Neural progenitor cell (in vitro differentiated cells): ENCODE measurements at places on chromosomes 1 and 21.
A peak's percentile ranks its signal among the peaks of the same experiment; 100 is the strongest.

DNA sequence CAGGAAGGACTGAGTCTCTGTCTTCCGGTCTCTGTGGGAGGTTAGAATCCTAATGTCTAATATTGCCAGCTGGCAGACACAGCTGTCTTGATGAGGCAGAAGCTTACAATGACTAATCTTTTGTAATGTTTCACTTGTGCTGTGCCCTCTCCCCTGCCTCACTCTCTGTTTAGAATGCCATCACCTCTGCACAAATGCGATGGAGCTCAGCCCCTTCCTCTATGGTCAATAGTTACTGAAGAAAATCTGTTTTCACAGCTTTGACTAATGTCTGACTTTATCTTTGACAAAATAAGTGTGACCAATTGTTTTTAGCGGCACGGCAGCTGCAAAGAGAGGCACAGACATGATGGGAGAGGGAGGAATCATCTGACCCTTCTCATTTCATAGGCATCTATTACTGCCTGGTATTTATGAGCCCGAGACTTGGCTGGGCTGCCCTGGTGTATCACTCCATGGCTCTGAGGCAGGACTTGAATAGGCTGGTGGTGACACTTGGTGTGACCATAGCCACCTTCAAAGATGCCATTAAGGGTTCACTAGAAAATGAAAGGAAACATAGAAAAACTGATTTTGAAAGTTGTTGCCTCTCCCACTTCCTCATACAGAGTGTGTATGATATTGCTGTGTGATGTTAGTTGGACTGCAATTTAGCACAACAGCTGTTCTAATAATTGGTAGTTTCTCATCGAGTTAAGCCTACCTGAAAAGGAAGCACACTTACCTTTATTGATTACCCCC lies 163.2 kb upstream of the NBPF11 start:
- DNase-seq: no peak

GRCh38 chr1:79040424-79041082 lies 34.0 kb upstream of the ADGRL4 start:
- no peak for DNase-seq

GRCh38 chr21:45259206-45259840 lies 28.4 kb downstream of the POFUT2 start:
- no peak for DNase-seq

- DNase-seq: no peak
Measured at GRCh38 chr1:71435951-71436350, 355.1 kb upstream of the ZRANB2 start.

DNA sequence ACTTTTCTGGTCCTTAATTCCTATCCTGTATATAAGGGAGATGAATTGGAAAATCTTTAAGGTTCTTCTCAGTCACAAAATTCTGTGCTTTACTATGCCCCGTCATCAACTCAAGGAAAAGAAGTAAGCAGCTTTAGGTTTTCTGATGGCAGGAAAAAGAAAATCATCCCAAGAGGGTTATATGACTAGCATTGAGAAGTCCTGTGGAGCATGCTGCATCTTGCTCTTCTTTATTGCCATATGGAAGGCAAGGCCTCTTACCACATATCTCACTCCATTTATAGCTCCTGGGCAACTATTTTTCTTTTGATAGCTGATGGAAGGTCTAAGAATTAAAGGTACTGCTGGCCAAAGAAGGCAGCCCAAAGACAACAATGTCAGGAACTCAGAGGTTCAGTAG lies 552.5 kb downstream of the DPYD start:
- DNase-seq: no peak

DNA sequence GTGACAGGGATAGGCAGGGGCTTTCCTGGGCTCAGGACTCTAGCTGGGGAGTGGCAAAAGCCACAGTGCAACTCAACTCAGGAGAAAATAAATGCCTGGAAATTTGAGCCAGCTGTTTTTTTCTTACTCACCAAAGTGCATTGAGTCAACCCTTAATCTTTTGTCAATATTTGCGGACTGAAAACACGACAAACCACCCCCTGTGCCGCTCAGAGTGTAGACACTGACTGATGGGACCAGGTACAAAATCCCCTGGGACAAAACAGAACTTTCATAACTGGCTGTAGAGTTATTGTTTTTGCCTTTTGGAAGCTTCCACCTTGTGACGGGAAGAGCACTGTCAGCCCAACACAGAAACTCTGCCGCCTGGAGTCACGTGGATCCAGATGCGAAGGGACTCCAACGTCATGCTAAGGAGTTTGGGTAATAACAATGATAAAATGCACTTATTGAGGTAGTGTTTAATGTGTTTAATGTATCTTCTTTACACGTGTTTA lies 164.6 kb downstream of the PLPP3 start:
- no peak for DNase-seq

GRCh38 chr1:222843469-222844410 lies 28.9 kb downstream of the DISP1 start:
- DNase-seq: peak; percentile 6

- DNase-seq: peak; percentile 37
Measured at GRCh38 chr21:38269576-38269936, 12.8 kb downstream of the KCNJ15 start.

DNA sequence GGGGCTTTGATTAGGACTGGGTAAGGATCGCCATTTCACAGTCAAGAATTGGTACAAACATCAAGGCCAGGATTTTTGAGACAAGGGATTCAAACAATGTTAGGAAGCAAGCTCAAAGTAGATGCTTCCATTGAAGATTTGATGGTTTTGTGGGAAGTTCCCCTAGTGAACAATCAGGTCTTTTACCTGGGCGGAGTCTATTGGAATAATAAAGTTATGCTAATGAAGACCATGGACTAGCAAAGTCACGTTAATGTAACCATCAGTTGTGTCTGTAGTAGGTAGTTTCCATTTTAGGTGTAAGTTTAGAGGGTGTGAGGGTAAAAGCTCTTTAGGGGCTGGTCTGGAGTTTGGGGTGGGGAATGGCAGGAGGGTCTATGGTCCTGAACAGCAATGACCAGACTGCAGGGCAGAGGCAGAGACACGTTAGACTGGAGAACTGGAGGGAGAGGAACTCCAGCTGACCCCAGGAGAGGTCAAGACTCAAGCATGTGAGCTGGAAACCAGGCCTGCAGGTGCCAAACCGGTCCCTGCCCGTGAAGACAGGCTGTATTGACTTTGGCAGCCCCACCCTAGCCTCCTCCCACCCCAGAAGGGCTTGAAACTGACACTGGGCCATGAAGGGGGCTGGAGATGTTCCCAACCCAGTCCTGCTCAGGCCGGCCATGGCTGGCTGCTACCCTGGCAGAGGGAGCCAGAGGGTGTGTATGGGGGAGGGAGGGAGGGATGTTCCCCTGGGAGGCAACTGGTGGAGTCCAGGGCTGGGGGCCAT lies 36.0 kb upstream of the GPR37L1 start:
- DNase-seq: no peak

DNA sequence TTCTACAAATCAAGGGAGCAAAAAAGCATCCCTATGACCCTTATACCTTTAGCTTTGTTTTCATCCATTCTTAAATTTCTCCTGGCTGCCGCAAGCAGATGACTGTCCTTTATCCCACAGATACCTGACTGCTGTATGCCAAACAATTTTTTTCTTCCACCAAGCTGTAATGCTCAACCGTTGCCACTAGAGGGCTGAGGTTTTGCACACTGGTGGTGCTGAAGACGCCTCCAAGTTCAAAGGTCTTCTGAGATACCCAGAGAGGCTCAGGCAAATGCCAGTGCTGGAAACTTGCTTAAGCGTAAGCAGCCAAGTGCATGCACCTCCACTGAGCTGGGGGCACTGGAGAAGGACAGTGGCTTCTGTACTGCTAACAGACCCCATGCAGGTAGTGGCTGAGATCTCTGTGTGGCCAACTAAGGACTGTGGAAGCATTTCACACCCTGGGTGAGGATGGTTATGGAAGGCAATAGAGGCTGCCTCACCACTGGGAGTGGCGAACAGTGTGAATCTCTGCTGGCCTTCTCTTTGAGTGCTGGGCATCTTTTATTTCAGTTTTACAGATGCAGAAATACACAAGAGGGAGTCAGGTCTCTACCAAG lies 28.5 kb downstream of the CNIH3 start:
- peak; percentile 52 for DNase-seq

GRCh38 chr1:61171974-61172373 lies 89.6 kb downstream of the NFIA start:
- DNase-seq: no peak

DNA sequence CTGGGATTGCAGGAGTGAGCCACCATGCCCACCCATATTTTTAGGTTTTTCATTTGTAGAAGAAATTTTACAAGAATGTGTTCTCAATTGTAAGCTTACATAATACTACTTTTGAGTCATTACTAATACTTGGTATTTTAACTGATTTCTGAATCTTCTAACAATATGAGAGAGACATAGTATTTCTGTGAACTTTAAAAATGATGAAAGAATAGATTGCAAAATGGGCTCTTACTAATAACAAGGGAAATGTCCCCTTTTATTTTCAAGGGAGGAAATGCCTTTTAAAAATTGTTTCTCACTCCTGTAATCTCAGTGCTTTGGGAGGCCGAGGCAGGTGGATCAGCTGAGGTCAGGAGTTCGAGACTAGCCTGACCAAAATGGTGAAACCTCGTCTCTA lies 5.9 kb downstream of the AGO3 start:
- no peak for DNase-seq

GRCh38 chr1:66261364-66261763 lies 272.6 kb upstream of the SGIP1 start:
- no peak for DNase-seq

DNA sequence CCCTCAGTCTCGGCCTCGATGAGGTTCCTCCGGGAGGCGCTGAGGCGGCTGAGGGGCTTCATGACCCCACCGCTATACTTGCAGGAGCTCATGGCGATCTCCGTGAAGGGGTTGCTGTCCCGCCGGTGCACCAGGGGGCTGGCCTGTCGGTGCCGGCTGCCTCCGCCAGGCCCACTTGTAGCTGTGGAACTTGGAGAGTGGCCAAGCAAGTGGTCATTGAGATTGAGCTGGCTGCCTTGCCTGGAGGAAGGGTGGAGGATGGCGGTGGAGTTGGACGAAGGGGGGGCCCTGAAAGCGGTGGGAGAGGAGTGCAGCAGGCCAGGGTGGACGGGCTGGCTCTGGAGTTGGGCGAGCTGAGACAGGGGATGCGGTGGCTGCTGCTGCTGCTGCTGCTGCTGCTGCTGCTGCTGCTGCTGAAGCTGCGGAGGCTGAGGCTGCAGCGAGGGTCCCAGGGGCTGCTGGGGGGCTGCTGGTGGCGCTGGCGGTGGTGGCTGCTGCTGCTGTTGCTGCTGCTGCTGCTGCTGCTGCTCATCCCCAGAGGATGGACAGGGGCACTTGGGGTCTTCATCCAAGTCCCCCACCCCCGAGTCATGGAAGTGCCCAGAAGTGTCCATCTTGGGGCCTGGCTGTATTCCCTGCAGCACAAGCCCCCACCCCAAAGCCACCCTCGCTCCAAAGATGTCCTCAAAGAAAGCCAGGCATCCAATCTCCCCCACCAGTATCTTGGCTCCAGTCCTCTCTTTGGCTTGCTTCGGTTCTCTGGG lies 548 bp downstream of the KCNN3 start:
- peak; percentile 41 for DNase-seq

DNA sequence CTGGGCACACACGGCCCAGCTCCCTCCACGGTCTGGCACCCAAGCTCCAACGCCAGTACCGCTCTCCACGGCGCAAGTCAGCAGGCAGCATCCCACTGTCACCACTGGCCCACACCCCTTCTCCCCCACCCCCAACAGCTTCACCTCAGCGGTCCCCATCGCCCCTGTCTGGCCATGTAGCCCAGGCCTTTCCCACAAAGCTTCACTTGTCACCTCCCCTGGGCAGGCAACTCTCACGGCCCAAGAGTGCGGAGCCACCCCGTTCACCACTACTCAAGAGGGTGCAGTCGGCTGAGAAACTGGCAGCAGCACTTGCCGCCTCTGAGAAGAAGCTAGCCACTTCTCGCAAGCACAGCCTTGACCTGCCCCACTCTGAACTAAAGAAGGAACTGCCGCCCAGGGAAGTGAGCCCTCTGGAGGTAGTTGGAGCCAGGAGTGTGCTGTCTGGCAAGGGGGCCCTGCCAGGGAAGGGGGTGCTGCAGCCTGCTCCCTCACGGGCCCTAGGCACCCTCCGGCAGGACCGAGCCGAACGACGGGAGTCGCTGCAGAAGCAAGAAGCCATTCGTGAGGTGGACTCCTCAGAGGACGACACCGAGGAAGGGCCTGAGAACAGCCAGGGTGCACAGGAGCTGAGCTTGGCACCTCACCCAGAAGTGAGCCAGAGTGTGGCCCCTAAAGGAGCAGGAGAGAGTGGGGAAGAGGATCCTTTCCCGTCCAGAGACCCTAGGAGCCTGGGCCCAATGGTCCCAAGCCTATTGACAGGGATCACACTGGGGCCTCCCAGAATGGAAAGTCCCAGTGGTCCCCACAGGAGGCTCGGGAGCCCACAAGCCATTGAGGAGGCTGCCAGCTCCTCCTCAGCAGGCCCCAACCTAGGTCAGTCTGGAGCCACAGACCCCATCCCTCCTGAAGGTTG lies 97.6 kb downstream of the PIK3R3 start:
- DNase-seq: no peak

DNA sequence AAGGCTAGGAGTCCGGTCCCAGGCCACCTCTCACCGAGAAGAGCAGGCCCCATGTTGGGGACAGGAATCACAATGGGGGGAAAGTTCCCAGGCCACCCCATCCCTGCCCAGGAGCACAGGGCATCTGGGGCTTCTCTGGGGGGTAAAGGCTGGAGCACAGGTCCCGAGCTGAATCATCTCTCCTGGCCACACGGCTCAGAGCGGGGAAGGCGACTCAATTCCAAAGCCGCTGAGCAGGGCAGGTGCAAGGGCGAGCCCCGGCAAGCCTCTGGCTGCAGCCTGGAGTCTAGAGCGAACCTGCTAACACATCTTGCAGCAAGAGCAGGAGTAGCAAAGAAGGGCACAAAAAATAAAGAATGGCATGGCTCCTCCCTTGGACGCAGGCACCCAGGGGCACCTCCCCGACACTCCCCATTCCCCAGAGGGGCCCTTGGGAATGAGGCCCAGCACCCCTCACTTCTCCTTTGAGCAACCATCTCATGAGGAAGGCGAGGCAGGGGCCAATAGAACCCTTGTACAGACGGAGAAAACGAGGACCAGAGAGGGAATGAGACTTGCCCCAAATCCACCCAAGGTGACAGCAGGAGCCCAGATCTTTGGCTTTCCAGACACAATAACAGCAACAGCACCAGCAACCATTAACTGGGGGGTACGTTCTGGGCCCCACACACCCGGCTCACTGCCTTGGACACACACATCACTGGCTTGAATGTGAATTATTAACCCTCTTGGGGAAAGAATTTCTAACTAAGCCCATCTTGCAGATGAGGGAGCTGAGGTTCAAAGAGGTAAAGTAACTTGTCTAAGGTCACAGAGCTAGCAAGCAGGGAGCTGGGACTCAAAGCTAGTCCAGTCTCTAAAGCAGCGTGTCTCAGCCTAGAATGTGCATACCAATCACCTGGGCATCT lies 20.7 kb upstream of the ALDH4A1 start:
- DNase-seq: no peak

DNA sequence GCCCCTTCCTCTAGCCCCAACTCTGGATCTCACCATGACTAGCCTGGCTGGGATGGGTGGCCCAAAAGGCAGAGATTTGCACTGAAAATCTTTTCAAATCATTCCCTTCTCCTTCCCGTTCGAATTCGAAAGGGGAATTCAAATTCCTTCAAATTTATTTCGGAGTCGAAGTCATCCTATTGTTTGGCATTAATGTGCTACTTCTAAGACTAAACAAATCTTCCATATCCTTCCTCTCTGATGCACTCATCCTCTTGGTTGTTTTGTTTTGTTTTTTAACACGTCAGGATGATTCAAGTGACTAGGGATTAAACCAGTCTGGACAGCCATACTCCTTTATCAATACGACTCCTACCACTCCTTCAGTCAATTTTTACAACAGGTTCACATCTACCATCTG lies 95.5 kb upstream of the SGIP1 start:
- no peak for DNase-seq

- DNase-seq: no peak
Measured at GRCh38 chr1:46087891-46088290, 44.5 kb downstream of the PIK3R3 start.

GRCh38 chr1:40160806-40161124 lies 422 bp upstream of the RLF start:
- no peak for DNase-seq
